GM23248 (cell line): ENCODE measurements at places on chromosomes 2 and 18.

- DNase-seq = no peak
Measured at GRCh38 chr2:178830451-178830850, 23.2 kb upstream of the TTN start.

DNA sequence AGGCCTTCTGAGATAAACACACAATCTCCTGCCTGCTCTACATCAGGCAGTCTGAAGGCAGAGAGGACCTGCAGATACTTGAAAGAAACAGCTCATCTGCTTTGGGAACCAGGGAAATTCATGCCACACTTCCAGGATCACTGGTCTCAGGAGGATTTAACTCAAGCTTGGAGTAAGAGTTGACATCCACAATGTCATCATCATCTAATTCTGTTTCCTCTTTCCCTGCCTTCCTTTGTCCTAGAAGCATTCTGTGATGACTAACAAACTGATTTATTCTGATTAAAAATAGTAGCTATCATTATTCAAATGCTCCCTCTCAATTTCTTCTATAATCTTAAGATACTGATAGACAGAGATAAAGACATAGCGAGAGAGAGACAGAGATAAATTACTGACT, 766.8 kb downstream of the BCL11A start:
- DNase-seq = no peak

- DNase-seq = no peak
Measured at GRCh38 chr2:26670931-26671460, 21.5 kb upstream of the KCNK3 start.

DNA sequence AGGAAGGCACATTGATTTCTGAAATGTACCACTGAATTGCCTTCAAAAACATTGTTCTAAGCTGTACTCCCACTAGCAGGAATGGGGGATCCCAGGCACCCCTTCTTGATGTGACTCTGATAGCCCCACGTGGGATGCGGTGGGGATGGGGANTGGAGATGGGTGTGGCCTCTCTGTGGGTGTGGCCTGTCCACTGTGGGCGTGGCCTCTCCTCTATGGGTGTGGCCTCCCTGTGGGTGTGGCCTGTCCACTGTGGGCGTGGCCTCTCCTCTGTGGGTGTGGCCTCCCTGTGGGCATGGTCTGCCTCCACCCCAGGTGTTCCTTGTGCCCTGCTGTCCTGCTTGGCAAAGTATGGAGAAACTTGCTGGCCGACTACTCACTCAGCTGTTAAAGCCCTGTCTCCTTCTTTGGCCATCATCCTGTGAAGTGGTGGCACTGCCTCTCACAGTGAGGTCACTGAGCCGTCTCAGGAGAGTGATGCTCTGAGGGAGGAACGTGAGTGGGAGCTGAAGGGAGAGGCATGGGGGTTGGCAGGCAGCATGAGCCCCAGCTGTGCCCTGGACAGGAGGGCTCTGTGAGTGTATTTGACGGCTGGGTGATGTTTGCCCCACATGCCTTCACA, 6.7 kb upstream of the PARD6G start:
- DNase-seq = peak; percentile 56

GRCh38 chr2:32289165-32289999, 11.7 kb downstream of the YIPF4 start:
- DNase-seq = peak; percentile 76

- DNase-seq = no peak
Measured at GRCh38 chr2:42281416-42282081, 79.5 kb downstream of the COX7A2L start.

GRCh38 chr18:48500517-48500916, 38.3 kb upstream of the CTIF start:
- no peak for DNase-seq

DNA sequence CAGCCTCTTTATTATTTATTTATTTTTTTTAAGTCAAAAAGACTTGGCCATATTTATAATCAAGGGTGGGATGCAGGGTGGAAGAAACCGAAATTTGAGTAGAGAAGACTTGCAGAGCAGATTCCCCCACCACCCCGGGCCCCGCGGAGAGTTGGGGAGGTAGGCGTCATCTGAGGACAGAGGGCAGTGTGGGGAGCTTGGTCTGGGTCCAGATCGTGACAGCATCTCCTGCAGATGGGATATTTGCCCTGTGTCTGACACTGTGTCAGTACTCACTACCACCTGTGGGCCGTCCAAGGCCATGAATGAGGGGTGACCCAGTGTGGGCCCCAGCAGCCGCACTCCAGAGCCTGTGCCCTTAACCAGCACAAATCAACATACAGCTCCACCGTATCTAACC, 10.5 kb upstream of the PRELID3A start:
- no peak for DNase-seq

GRCh38 chr2:203675086-203675485, 31.4 kb upstream of the CD28 start:
- DNase-seq = peak; percentile 78

DNA sequence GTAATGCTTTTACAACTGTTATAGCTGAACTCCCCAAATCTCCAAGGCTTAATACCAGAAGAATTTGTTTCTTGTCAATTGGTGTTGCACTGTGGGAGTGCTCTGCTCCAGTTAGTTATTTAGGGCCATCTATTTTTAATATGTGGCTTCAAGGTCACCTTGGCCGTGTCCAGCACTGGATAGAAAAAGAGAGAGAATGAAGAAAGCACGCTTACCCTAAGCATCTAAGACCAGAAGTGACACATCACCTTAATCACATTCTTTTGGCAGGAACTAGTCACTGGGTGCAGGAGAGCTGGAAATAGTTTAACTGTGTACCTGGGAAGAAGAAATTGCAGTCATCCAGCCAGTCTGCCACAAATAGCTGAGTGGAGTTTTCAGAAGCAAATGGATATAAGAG, 78.8 kb downstream of the VWC2L start:
- no peak for DNase-seq
